ENCODE measurements at places on chromosomes 4 and X. TPM values are rescaled to one million over a fixed set of nuclear protein-coding genes. Genes with fewer than 3 reads are reported as not detected.

DNA sequence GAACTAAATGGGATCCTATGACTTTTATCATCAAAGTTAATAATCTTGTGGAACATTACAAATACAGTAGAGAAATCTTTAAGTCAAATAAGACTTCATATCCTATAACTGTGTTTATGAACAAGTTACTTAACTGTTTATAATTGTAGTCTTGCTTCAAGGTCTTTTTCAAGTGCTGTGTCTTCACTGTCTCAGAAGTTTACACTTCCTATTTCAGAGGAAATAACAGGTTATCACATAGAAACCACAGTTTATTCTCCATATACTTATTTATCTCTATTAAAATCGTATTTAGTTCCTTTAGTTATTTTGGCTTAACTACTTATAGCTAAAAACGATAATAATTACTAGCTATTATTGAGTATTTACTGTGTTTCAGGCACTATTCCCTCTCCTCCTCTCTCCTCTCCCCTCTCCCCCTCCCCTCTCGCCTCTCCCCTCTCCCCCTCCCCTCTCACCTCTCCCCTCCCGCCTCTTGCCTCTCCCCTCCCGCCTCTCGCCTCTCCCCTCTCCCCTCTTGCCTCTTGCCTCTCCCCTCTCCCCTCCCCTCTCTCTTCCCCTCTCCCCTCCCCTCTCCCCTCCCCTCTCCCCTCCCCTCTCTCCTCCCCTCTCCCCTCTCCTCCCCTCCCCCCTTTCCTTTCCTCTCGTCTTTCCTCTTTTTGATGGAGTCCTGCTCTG lies 63.7 kb downstream of the RBPJ start:
- H3K36me3 ChIP-seq, result no peaks in the 10 kb centered on the region
- H3K27me3 ChIP-seq, result no peaks in the 10 kb centered on the region
- no peaks in the 10 kb centered on the region for H3K4me1 ChIP-seq
- H3K4me3 ChIP-seq, result no peak overlapping the region

DNA sequence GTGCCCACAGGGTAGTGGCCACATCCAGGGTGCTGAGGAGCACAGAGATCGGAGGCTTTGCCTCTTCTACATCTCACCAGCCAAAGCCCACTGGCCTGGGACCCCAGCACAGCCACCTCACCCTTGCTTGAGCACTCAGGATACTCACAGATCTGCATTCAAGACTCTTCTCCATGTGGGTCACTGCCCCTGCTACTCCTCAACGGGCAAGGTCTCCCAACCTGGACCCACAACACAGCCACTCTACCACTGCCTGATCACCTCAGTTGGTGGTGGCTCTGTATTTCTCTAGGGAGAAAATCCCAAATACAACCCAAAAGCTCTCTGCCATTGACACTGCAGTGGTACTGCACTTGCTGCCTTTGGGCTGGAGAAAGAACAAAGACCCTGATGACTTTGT lies 190.3 kb upstream of the KLHL4 start:
- no peaks in the 10 kb centered on the region for H3K36me3 ChIP-seq
- H3K4me1 ChIP-seq, result no peaks in the 10 kb centered on the region
- H3K27ac ChIP-seq, result no peak overlapping the region
- DNase-seq, result no peak
- no peak overlapping the region for H3K4me3 ChIP-seq

UBA6 gene
- total RNA-seq, result 98.9 TPM

GPC4 gene
- 9.7 TPM for total RNA-seq

HSD17B13 gene
- 0.81 TPM for total RNA-seq

GRCh38 chr4:41374490-41374889 lies 117.8 kb downstream of the UCHL1 start:
- H3K36me3 ChIP-seq, result no peaks in the 10 kb centered on the region
- no peaks in the 10 kb centered on the region for H3K4me1 ChIP-seq
- no peak overlapping the region for H3K4me3 ChIP-seq
- DNase-seq, result no peak
- H3K27ac ChIP-seq, result no peak overlapping the region
- no peaks in the 10 kb centered on the region for H3K27me3 ChIP-seq

DNA sequence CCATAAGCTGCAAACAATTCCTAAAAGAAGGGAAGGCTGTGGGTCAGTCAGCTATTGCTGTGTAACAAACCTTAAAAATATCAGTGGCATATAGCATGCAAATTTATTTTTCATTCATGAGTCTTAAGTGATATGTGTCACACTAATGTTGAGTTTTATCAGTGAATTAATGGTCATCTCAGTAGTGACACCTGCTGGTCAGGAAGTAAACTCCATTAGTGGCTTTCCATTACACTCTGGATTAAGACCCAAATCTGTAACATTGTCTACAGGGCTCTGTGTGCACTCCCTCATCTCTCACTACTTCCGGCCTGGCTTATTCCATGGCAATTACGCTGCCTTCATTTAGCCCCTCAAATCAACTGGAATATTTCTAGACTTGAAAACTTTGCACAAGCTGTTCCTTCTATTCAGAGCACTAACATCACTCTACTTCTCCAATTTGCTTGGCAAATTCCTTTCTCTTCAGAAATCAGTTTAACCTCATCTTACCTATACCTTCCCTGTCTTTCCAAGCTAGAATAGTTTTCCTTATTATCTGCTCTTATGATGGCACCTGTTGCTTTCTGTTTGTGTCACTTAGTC lies 217.3 kb upstream of the TAPT1 start:
- H3K4me3 ChIP-seq, result no peak overlapping the region
- no peaks in the 10 kb centered on the region for H3K36me3 ChIP-seq
- H3K27ac ChIP-seq, result no peak overlapping the region

PARM1 gene
- total RNA-seq, result 11.7 TPM

FAM199X gene
- total RNA-seq, result 21.1 TPM

GLOD5 gene
- total RNA-seq, result not detected

GRCh38 chr4:169160825-169161224 lies 109.9 kb downstream of the SH3RF1 start:
- H3K27ac ChIP-seq, result no peak overlapping the region
- no peaks in the 10 kb centered on the region for H3K36me3 ChIP-seq
- no peaks in the 10 kb centered on the region for H3K27me3 ChIP-seq
- H3K4me3 ChIP-seq, result no peak overlapping the region

CXCL9 gene
- total RNA-seq, result not detected

LNX1 gene
- 3.3 TPM for total RNA-seq

- no peaks in the 10 kb centered on the region for H3K27me3 ChIP-seq
- H3K27ac ChIP-seq, result no peak overlapping the region
- peaks cover 7% of the 10 kb centered on the region for H3K4me1 ChIP-seq
Measured at GRCh38 chr4:97656044-97656720, 487.1 kb downstream of the STPG2 start.

DNA sequence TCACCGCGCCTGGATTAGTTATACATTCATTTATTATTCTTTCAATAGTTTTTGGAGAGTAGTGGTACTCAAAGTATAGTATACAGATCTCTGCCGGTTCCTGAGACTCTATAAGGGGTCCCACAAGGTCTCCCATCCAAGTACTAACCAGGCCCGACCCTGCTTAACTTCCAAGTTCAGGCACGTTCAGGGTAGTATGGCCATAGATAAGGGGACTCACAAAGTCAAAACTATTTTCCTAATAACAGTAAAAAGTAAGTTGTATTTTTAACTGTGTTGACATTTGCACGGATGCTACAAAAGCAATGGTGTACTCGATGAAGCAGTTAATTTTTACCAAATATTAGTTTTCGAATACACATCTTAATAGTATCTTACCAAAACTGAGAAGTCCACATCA lies 84.4 kb upstream of the STK26 start:
- no peaks in the 10 kb centered on the region for H3K36me3 ChIP-seq
- no peak for DNase-seq
- no peaks in the 10 kb centered on the region for H3K27me3 ChIP-seq
- H3K4me1 ChIP-seq, result no peaks in the 10 kb centered on the region

- H3K4me1 ChIP-seq, result no peaks in the 10 kb centered on the region
- DNase-seq, result no peak
- no peaks in the 10 kb centered on the region for H3K36me3 ChIP-seq
- H3K27ac ChIP-seq, result no peak overlapping the region
- no peaks in the 10 kb centered on the region for H3K27me3 ChIP-seq
Measured at GRCh38 chr4:184316821-184317220, 99.1 kb upstream of the ENPP6 start.

- no peaks in the 10 kb centered on the region for H3K4me1 ChIP-seq
- no peaks in the 10 kb centered on the region for H3K27me3 ChIP-seq
- no peak overlapping the region for H3K27ac ChIP-seq
- H3K36me3 ChIP-seq, result no peaks in the 10 kb centered on the region
- no peak overlapping the region for H3K4me3 ChIP-seq
- no peak for DNase-seq
Measured at GRCh38 chrX:49276207-49276606, 6.6 kb downstream of the PPP1R3F start.

GRCh38 chrX:153781428-153782047 lies 697 bp downstream of the SRPK3 start:
- H3K27me3 ChIP-seq, result no peaks in the 10 kb centered on the region
- DNase-seq, result no peak
- no peaks in the 10 kb centered on the region for H3K36me3 ChIP-seq
- no peak overlapping the region for H3K4me3 ChIP-seq
- H3K27ac ChIP-seq, result no peak overlapping the region

- H3K4me3 ChIP-seq, result no peak overlapping the region
- peaks cover 5% of the 10 kb centered on the region for H3K4me1 ChIP-seq
- no peaks in the 10 kb centered on the region for H3K36me3 ChIP-seq
- H3K27me3 ChIP-seq, result no peaks in the 10 kb centered on the region
- H3K27ac ChIP-seq, result no peak overlapping the region
Measured at GRCh38 chr4:121989715-121990114, 37.9 kb upstream of the TRPC3 start.

GRCh38 chrX:99795495-99795894 lies 614.6 kb downstream of the PCDH19 start:
- no peaks in the 10 kb centered on the region for H3K4me1 ChIP-seq
- H3K4me3 ChIP-seq, result no peak overlapping the region
- H3K27ac ChIP-seq, result no peak overlapping the region
- H3K36me3 ChIP-seq, result no peaks in the 10 kb centered on the region
- no peak for DNase-seq

- peaks cover 20% of the 10 kb centered on the region for H3K4me1 ChIP-seq
- H3K36me3 ChIP-seq, result no peaks in the 10 kb centered on the region
- H3K27me3 ChIP-seq, result no peaks in the 10 kb centered on the region
- H3K4me3 ChIP-seq, result no peak overlapping the region
Measured at GRCh38 chr4:4990857-4991540, 28.3 kb downstream of the CYTL1 start.

GRCh38 chr4:140571620-140572019 lies 2.9 kb upstream of the UCP1 start:
- H3K27ac ChIP-seq, result no peak overlapping the region
- no peak for DNase-seq
- H3K4me1 ChIP-seq, result no peaks in the 10 kb centered on the region
- no peaks in the 10 kb centered on the region for H3K36me3 ChIP-seq
- H3K4me3 ChIP-seq, result no peak overlapping the region
- H3K27me3 ChIP-seq, result no peaks in the 10 kb centered on the region

DNA sequence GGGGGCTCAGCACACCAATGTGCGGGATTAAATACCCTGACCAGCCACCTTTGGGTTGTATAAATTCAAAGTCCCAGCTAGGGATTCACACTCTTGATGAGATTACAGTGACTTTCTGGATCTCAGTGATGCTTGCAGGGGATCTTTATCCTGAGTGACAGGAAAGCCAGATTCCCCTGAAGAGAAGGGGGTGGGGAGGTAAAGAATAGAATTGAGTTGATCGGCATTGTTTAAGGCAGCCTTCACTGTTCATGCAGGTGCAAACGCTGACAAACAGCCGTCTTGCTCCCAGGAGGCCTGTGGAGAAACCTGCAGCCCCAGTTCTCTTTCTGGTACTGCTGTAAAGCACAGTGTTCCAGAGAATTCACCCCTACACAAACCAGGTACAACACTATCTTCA lies 19.0 kb downstream of the CXXC4 start:
- no peaks in the 10 kb centered on the region for H3K27me3 ChIP-seq
- no peaks in the 10 kb centered on the region for H3K4me1 ChIP-seq
- no peak for DNase-seq
- no peaks in the 10 kb centered on the region for H3K36me3 ChIP-seq
- no peak overlapping the region for H3K27ac ChIP-seq
- H3K4me3 ChIP-seq, result no peak overlapping the region

Data from HCT116 (cell line).